LHCN-M2 (cell line): ENCODE measurements at places on chromosomes 16 and 17.

DNA sequence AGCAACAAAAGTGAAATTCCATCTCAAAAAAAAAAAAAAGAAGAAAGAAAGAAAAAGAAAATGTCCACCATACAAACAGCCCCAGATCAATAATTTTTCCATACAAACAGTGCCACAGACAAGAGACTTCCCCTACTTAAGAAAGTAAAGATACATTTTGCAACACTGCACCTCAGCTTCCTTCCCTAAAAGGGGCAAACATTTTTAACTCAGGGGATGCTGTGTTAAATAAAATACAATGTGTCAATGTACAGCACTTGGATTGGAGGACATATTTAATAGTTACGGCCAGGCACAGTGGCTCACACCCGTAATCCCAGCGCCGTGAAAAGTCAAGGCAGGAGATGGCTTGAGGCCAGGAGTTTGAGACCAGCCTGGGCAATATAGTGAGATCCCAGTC lies 22.3 kb downstream of the MYH11 start:
- DNase-seq, result no peak

- no peak for DNase-seq
Measured at GRCh38 chr16:57093666-57094564, 1.5 kb downstream of the CPNE2 start.

- DNase-seq, result no peak
Measured at GRCh38 chr17:10821054-10821453, 16.8 kb downstream of the PIRT start.

GRCh38 chr16:86110134-86110533 lies 211.2 kb downstream of the IRF8 start:
- DNase-seq, result no peak

DNA sequence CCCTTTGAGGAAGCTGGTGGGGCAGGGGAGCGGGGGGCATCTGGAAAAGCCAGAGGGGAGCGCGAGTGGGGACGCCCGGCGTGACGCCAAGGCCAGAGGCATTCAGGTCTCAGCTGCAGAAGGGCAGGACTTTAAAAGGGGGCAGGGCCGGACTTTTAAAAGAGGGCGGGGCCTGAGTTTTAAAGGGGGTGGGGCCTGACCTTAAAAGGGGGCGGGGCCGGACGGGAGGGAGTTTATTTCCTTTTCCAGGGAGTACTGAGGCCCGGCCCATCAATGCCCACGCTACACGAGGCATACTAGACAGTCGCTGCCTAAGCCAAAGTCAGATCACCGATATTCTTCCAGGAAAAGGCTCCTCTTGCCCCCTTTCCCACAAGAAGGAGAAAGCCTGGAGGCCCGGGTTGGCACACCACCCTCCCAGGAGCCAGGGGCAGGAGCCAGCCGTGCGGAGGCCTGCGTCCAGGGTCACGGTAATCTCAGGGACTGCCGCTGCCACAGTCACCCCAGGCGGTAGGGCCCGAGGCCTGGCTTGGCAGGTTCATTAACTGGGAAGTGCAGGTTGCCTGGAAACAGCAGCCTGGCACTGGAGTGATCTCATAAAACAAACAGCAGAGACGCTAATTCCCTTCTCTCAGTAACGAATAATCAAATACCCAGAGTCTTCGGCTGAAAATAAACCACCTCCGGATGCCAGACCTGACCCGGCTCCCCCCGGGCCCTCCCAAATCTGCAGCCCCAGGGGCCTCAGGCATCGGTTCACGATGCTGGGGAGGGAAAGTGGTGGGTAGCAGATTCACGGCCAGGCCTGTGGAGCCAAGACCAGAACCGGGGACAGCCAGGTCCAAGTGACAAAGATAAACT lies 90.7 kb downstream of the TIMM22 start:
- no peak for DNase-seq

DNA sequence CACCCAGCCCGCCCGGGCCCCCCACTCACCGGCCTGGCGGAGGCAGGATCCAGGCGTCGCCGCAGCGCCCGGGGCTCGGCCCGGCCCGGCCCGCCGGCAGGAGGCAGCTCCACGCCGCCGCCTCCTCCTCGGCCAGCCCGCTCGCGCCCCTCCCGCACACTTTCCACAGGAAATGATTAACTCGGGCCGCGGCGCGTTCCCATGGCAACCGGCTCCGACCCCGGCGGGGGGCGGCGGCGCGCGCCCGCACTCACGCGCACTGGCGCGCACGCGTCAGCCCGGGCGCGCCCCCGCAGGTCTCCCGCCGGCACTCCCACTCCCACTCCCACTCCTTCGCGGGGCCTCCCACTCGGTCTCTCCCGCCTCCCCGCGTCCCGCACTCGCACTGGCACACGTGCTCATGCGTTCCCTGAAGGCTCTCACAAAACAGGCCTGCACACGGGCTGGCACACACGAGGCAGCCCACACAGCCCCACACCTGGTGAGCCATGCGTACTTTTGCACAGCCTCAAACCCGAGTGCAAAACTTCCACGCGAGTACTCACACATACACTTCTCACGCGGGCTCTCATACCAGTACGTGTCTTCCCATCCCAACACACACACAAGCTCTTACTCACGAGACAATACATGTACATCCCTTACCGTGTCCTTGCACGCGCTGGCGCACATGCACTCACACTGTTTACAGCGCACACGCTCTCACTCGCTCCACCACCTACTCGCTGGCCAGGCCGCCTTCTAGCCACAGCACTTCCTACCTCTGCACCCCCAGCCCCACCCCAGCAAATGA lies at the start of gene KIFC3:
Gene KIFC3 (minus strand): TSS at position 151 of the 793 bp plus-strand sequence. CDS start 4,248 bp downstream, outside the sequence.
- peak; percentile 67 for DNase-seq

- peak; percentile 23 for DNase-seq
Measured at GRCh38 chr16:27625050-27625697, 75.2 kb downstream of the KATNIP start.

GRCh38 chr17:36214918-36215317 lies 4.1 kb downstream of the CCL4L2 start:
- no peak for DNase-seq

- no peak for DNase-seq
Measured at GRCh38 chr16:4949986-4950385, 8.1 kb upstream of the SEC14L5 start.

DNA sequence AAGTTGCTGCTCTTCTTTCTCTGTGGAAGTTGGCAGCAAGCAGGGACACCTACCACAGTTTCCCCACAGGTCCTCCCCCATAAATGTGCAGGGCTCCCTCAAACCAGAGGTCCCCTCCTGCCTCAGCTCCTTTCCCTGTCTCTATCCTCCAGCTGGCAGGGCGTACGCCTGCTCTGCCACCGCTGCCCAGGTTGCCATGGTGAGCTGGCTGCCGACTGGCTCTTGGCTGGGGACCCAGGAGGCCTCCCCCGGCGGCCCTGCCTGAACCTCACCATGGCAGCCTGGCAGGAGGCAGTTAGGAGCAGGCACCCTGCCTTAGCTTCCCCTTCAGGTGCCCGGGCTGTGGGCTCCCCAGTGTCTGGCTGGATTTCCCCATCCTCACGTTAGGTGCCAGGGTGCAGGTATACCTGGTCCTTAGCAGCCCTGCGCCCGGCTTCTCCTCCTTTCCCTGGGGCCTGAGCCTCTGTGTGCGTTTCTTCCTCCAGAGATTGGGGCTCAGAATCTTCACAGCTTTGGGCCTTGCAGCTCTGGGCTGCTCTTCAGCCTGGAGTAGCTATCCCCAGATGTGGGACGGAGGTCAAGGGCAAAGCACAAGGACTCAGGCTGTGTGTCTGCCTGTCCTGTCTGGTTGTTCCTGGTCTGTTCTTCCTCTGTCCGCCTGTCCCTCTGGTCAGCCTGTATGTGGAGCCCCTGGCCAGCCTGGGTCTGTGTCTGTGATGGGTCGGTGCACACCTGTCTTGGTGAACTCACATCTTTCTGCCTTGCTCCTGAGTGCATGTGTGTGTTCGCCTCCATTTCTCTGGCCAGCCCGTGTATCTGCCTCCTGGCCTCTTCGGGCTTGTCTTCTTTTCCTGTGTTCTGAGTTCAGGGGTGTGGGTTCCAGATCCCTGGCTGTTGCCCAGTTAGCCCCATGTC lies 15.7 kb downstream of the GJD3 start:
- DNase-seq, result no peak

DNA sequence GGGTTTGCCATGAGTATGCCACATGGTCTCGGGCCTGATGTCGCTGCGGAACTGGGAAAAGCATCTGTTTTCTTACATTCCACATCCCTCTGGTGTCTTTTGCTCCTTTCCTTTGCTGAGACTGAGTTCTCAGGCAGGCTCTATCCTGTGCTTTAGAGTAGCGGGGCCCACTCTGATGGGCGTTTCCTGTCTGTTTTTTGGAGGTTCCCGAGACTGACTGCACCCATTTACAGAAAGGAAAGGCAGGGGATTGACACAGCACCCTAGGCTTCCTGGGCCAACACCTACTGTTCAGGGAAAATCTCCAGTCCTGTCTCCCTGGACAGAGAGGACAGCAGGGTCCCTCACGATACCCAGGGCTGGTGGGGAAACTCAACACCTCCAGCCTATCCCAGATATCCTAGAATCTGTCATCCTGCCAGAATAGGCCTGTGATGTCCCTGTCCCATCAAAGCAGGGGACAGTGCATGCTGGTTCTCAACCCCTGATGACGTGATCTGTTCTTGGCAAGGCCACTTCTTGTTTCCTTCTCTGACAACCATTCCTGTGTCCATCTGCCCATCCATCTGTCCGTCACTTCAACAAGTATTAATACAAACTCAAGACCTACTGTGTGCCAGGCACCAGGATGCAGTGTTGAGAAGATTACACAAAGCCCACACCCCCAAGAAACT lies 42.2 kb downstream of the ACTG1 start:
- DNase-seq, result no peak

- no peak for DNase-seq
Measured at GRCh38 chr16:82605076-82605475, 21.7 kb upstream of the CDH13 start.

DNA sequence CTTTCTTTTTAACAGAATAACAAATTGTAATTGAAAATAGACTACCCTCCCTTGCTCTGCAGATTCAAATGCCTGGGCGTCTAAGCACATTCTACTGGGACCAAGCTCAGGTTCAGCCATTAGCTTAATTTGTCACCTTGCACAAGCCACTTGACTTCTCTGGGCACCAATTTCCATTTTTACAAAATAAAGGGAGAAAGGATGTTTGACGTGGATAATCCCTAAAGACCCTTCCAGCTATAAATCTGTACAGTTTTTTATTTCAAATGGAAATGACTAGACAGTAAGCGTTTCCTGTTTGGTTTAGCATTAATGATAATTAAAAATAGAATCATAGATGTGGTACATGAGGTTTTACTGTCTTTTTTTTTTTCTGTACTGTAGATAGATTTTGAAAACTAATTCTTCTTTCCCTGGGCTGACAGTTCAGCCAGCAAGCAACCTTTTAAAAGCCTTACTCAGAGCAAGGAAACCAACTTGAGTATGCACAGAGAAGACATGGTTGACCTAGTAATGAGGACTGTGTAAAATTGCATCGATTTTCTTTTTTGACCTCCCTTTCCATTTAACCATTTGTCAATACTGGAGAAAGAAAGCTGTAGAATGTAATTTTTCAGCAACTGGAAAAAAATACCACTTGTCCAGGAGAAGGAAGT lies 1329.5 kb upstream of the CDH8 start:
- DNase-seq, result no peak

DNA sequence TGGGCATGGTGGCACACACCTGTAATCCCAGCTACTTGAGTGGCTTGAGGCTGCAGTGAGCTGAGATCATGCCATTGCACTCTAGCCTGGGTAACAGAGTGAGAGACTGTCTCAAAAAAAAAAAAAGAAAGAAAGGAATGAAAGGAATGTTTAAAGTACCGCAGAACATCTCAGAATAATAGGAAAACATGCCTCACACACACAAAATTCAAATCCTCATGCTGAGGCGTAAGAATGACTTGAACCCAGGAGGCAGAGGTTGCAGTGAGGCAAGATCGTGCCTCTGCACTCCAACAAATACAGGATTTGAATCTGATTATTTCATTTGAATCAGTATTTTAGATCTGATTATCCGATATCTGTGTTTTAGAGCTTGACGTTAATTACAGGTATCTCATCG lies 21.3 kb upstream of the GAA start:
- DNase-seq, result peak; percentile 9

GRCh38 chr17:78541488-78542206 lies 35.5 kb downstream of the DNAH17 start:
- DNase-seq, result peak; percentile 50

- no peak for DNase-seq
Measured at GRCh38 chr16:31149894-31150890, at the start of gene PRSS36. PRSS36 (minus strand) TSS chr16:31150066; CDS start chr16:31150035, 31 bp downstream.

DNA sequence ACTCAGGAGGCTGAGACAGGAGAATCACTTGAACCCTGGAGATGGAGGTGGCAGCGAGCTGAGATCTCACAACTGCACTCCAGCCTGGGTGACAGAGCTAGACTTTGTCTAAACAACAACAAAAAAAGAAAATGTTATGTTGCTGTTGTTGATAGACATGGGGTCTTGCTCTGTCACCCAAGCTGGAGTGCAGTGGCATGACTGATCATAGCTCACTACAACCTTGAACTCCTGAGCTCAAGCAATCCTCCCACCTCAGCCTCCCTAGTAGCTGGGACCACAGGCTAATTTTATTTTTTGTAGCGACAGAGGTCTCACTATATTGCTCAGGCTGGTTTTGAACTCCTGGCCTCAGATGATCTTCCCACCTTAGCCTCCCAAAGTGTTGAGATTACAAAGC lies 20.0 kb downstream of the FBXO47 start:
- DNase-seq, result no peak

GRCh38 chr17:58352596-58353388 lies 791 bp upstream of the SUPT4H1 start:
- peak; percentile 26 for DNase-seq

GRCh38 chr17:37388266-37388665 lies 12.5 kb downstream of the C17orf78 start:
- DNase-seq, result no peak

- no peak for DNase-seq
Measured at GRCh38 chr17:82058855-82059249, 6.8 kb downstream of the DUS1L start.

GRCh38 chr16:19130385-19130784 lies 16.6 kb downstream of the ITPRIPL2 start:
- DNase-seq, result no peak

DNA sequence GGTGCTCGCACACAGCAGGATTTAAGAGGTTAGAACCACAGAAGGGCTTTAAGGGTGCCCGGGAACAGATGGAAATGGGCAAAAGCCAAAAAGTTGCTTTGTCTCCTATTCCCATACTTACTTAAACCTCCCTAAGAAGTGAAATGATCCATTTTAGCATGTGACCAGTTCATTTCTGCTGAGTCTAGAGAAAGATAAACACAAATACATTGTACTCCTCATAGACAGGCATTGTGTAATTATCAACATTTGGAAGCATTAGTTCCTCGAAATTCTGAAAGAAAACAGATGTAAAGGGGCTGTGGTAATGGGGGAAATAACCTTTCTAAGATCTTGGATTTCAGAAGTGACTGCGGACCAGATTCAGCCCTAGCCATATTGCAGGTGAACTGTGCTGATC lies 178.3 kb downstream of the CYB561 start:
- no peak for DNase-seq

GRCh38 chr17:3865176-3865575 lies 19.1 kb upstream of the NCBP3 start:
- no peak for DNase-seq

- DNase-seq, result peak; percentile 84
Measured at GRCh38 chr17:47967607-47968252, 3.2 kb upstream of the CDK5RAP3 start.
